ENCODE measurements at places on chromosomes 1 and 21. TPM values are rescaled to one million over a fixed set of nuclear protein-coding genes. Genes with fewer than 3 reads are reported as not detected.

OR10Z1 gene
- not detected for total RNA-seq

IVL gene
- not detected for total RNA-seq

SH3BGR gene
- 2.0 TPM for total RNA-seq

CTSK gene
- 0.81 TPM for total RNA-seq

S100A7 gene
- total RNA-seq = not detected

WLS gene
- total RNA-seq = 0.33 TPM

PTPRC gene
- 243 TPM for total RNA-seq

PCP4L1 gene
- total RNA-seq = not detected

SELENBP1 gene
- total RNA-seq = 0.43 TPM

SERPINC1 gene
- 0.52 TPM for total RNA-seq

TMEM61 gene
- total RNA-seq = 0.24 TPM

CR1 gene
- 0.05 TPM for total RNA-seq

PTPN7 gene
- total RNA-seq = 304 TPM

NES gene
- 0.05 TPM for total RNA-seq

FAM43B gene
- total RNA-seq = not detected

FAM229A gene
- 3.2 TPM for total RNA-seq

Data from activated T-cell treated with anti-CD3 and anti-CD28 coated beads, Interleukin-2, amount 50 U/mL, for 4 hours (primary cell).